AG09309 (cell line): ENCODE measurements at places on chromosomes 5 and 9.

DNA sequence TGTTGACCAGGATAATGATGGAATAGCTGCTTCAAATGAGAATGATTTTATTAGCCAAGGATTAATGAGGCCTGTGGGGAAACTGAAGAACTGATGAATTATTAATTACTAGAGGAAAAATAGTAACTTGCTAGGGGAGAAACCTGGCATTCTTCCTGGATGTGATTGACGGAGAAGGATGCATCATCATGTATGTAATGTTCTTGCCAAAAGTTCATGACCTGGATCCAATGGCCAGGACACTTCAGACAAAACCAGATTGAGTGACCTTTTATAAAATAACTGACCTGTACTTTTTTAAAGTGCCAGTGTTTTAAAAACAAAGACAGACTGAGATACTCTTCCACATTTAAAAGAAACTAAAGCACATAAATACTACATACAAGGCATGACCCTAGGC, 23.7 kb downstream of the KIAA1191 start:
- no peak for DNase-seq

DNA sequence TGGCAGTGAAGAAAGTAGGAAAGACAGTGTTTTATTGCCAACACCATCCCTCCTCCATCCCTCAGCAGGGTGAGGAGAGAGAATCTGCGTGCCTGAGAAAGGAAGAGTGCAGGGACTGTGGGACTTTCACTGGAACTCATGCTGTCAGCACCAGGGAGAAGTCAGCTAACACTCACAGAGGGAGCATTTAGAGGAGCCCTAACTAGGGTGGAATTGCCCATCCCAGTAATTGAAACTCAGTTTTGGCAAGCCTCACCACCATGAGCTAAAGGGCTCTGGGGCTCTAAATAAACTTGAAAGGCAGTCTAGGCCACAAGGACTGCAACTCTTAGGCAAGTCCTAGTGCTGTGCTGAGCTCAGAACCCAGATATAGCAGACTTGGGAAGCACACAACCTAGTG, 622.3 kb downstream of the SEMA5A start:
- no peak for DNase-seq

- no peak for DNase-seq
Measured at GRCh38 chr9:2613730-2614271, 7.8 kb upstream of the VLDLR start.

GRCh38 chr9:134390947-134391318, 64.7 kb downstream of the RXRA start:
- DNase-seq, result no peak

DNA sequence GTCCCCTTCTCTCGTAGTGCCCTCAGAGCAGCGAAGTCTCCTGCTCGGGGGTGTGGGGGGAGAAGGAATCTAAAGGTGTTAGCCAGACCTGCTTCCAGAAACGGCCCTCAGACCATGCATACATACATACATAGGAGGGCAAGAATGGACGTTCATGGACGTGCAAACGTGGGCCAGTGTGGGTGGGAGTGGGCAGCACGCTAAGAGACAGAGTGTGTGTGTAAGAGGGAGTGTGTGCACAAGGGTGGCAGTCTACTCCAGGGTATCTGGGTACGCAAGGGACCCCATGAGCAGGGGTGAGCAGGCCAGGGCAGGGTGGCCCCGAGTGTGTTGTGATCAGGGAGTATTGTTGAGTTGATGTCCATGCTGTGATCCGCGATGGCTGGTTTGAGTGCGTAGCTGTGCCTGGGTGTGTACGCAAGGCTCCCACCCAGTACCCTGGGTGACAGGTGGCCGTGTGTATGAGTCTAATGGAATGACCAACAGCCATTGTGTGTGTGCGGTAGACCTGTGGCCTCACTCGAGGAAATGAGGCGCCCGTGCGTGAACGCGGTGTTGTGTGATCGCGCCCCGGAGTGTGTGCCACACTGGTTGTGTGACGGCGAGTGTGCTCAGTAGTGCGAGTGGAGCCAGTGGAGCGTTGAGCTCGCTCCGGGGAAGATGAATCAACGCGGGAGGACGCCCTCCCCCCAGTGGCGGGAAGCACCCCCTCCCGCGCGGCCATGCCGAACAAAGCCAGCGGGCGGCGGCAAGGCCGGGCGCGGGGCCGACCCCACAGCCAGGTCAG, 826 bp downstream of the GPRIN1 start:
- DNase-seq, result no peak

DNA sequence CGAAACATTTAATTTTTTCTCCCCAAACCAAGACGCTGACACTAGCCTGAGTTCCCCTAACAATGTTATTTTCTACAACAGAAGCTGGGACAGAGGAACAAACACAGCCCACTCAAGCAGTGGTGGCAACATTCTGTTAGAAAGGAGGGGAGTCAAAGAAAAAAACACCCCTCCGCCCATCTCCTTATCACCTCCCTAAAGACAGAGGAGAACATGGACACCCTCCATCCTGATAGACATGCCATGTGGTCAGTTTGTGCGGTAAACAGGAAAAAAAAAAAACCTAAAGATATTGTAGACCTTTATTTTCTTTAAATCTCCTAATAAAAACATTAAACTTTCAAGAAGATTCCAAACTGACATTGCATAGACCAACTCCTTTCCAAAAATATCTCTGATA, 2.9 kb upstream of the DPM2 start:
- DNase-seq, result no peak
